Right lobe of liver (tissue), 6 donors: ENCODE measurements at places on chromosomes 13 and 19. TPM values are rescaled to one million over a fixed set of nuclear protein-coding genes. Genes with fewer than 3 reads are reported as not detected.
A peak's percentile ranks its signal among the peaks of the same experiment; 100 is the strongest.

CD70 gene
- total RNA-seq = not detected

PSG11 gene
- total RNA-seq = not detected

NKPD1 gene
- not detected for total RNA-seq

CD22 gene
- 0.62 TPM for total RNA-seq

CGB8 gene
- total RNA-seq = not detected

SHISA2 gene
- not detected for total RNA-seq

DNA sequence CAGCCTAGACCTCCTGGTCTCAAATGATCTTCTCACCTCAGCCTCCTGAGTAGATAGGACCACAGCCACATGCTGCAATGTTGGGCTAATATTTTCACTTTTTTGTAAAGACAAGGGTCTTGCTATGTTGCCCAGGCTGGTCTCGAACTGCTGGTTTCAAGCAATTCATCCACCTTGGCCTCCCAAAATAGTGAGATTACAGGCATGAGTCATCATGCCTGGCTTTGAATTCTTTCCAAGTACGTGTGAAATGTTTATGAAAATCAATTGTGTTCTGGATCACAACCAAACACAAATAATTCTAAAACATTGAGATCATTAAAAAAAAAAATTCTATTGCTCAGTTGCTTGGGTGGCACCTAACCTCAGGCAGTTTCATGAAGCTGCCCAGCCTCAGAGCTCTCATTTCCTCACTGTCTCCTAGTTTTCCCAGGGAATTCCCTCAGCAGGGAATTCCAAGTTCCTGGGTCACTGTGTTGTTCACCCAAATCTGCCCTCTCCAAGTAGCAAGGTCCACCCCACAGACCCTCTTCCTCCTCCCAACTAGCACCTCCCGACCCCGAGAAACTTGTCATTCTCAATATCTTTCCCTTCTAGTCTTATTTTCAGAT, 44.8 kb downstream of the ING1 start:
- DNase-seq = no peak

DNA sequence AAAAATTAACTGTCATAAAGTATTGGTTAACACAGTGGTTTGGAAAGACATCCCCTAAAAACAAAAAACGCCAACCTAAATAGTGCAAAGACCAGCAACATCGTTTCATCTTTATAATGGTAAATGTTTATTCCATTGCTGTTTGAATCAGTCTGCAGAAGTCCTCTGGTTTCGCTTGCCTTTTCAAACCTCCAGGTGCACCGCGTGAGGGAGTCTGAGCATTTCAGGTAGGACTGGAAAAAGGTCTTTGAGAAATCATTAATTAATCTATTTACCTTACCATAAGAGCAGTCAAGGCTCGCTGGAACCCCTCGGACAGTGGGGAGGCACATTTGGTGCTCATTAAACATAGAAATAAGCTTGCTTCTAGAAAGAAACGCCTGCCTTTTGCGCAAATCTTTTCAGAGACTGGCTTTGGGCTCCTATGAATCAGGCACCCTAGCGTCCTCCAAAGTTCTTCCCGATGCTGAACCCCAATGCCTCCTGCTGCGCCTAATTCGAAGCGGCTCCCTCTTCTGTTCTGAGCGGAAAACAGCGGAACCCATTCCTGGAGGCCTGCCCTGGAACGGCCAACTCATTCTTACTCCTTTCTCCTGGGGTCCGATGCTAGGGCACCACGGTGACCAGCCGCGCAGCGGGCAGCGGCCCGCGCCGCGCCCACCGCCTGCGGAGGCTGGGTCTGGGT, 951 bp upstream of the MTUS2 start:
- DNase-seq = peak; percentile 32

DNA sequence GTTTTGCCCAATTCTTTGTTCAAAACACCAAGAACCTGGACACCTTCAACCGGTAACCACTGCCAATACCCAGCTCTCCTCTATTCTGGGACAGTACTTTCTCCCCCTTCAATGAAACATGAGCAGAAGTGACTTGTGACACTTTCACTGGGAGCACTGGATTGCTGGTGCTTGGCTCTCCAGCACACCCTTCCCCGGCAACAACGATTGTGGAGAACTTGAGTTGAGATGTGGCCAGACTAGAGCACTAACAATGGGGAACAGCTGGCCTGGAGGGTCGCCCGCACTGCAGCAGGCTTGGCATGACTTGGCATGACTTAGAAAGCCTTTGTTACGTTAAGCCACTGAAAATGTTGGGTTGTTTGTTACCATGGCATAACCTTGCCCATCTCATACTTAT, 7.5 kb upstream of the B3GLCT start:
- DNase-seq = no peak

DNA sequence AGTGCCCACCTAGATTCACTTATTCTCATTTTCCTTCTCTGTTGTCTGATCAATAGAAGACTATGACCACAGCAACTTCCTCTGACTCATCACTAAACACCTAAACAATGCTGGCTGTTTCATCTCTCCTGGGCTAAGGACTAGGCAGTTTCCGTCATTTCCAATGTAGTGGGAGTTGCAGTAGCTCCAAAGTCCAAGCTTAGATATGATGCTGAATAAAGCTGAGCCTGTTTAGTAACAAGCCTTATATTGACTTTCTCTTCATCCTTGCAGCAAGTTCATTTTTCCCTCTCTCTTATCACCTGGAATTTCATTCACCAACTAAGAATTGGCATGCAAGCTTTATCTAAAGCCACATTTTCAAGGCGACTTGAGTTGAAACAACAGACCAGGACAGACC, 53.5 kb upstream of the PCDH9 start:
- DNase-seq = no peak

- no peak for DNase-seq
Observed at GRCh38 chr13:51589793-51590192, 5.5 kb downstream of the WDFY2 start.

DNA sequence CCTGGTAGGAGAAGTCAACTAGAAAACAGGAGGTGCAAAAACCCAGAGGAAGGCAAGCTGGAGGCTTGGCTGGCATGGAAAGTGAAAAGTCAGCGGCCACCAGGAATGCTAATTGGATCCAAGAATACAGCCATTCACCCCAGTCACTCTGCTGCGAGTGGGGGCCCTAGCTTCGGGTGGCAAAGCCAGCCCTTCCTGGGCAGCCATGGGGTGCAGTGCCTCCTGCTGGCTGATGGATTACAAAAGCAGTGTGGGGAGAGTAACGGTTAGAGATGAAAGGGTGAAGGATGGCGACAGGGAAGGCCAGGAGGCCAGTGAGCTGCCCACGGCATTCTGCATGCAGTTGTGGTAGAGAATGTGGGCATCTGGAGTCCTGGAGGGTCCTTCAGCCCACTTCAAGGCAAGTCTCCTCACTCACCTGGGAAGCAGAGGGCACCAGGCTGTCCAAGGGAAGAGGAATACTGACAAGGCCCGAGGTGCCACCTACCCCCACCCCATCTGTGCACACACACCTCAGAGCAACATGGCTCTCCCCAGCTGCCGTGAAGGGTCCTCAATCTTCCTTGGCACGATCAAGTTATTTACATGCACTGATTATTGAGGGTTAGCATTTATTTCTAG, 20.3 kb upstream of the EPHX3 start:
- DNase-seq = no peak

- DNase-seq = no peak
Observed at GRCh38 chr13:49165798-49166752, 54.1 kb upstream of the MLNR start.
